DMS79 treated with DMSO at 0.1 percent for 48 hours (cell line): ENCODE measurements at places on chromosomes 5 and 9.

DNA sequence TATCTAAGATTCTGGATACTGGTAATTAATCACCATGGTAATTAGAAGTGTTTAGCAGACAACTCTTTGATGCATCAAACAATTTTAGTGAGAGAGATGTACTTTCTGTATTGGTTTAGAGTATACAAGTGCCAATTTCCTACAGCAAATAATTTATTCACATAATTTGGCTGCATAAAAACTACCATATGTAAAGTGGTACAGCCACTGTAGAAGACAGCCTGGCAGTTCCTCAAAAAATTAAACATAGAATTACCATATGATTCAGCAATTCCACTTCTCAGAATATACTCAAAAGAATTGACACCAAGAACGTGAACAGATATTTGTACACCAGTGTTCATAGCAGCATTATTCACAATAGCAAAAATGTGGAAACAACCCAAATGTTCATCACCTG lies 36.2 kb downstream of the PHAX start:
- DNase-seq, result no peak

DNA sequence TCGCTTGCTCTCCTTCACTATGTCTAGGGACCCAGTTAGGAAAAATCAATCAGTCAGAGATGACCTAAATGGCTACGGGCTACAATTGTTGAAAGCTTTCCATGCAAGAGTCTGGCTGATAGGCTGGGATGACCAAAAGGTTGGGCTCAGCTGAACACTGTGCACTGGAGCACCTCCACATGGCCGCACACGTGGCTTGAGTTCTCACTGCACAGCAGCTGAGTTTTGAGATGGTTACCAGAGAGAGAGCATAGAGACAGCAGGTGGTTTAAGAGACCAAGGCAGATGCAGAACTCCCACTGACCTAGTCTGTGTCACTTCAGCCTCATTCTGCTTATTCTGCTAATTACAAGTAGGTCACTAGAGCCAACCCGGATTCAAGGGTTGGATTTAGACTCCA lies 2354.8 kb upstream of the C9orf72 start:
- DNase-seq, result no peak

DNA sequence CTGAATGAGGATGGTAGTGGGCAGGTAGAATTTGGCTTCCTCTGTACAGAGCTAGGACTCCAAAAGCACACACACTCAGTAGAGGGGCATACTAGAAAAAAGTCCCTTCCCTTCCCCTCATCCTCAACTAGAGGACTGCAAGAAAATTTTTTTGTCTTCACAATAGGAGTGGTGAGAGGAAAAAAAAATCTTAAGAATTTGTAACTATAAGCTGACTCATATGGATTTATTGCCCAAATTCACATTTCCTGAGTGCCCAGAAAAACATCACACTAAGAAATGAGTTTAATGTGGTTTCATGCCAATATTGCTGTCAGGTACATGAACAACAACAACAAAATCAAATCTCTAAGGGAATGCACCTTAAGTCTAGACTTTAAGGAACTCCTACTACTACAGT lies 43.7 kb downstream of the RANBP6 start:
- DNase-seq, result no peak

DNA sequence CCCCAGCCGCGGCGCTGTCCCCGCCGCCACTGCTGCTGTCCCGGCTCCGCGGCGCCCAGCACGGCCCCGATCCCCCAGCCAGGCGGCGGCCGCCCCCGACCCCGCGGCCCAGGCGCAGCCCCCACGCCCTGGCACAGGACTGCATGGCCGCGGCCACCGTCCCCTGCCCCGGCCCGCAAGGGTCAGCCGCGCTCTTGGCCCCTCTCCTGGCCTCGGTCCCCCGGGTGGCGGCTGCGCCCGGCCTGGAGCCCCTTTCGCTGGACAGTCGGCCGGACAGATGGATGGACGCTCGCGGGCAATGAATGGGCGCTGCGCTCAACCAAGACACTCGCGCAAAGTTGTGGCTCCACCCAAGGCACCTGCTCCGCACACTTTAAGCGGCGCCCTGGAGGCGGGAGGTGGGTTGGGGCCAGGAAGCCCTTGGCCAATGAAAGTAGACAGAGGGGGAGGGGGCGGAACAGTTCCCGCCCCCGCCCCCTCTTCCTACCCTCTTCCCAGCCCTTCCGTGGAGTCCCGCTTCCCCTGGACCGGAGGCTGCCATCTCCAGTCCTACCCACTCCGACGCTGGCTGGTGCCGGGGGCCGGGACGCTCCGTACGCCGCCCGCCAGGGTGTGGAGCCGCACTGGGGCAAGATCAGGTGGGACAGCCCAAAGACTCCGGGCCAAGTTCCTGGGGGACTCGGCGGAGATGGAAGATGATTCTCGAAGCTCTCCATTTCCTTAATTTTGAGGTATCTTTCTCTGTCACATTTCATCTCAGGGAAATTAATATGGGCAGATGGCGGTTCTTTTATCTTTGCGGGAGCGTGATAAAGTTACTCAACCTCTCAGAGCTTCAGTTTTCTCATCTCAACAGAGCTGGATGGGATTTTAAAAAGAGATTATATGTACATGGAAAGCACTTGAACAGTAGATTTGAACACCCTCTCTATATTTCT lies at the start of gene GLDC:
Gene GLDC (minus strand): TSS at position 375 of the 938 bp plus-strand sequence. CDS start 230 bp downstream, at position 145.
- DNase-seq, result peak; percentile 77

DNA sequence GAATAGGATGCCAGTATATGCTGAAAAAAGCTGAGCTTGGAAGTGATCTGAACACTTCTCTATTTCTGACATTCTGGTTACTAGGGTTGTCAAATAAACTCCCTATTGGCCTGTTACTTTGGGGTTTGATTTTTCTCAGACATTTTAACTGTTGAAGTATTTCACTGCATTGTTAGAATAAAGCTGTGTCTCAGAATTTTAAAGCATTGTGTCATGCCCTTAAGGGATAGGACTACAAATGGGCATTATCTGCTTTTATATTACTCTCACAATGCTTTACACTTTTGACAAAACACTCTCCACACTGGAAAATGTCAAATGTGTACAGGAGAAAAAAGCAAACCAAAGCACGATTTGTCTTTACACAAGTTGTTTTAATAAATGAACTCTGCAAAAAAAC lies 16.8 kb upstream of the GPR21 start:
- no peak for DNase-seq

- no peak for DNase-seq
Measured at GRCh38 chr9:114487607-114488300, 17.5 kb downstream of the WHRN start.

DNA sequence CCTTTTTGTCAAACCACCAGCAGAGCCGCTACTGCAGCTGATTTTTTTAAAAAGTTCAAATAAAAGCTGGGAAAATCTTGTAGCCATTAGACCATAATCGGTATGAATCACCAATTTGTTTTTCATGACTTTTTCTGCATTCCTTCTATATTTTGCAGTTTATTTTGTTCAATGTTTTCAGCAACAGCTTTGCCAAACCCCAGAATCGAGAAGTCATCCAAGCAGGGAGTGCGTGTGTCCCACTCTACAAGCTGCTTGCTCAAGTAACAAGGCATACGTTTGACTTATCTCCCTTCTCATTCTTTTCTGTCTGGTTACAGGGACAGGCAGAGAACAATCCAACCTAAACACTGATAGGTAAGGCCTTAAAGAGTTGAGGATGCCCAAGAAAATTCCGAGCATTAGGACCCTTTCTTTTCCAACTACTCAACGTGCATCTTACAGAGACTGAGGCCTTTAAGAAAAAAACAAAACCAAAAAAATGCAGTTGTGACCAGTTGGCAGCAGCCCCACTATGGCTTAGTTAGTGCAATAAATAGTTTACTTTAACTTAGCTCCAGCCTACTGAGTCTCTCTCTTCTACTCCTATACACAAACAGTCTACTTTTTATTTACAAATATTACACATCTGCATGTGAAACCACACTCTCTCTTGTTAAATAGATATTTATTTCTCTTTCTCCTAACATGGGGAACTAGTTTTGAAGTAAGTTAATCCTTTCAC lies 134.7 kb upstream of the SLIT3 start:
- DNase-seq, result no peak

DNA sequence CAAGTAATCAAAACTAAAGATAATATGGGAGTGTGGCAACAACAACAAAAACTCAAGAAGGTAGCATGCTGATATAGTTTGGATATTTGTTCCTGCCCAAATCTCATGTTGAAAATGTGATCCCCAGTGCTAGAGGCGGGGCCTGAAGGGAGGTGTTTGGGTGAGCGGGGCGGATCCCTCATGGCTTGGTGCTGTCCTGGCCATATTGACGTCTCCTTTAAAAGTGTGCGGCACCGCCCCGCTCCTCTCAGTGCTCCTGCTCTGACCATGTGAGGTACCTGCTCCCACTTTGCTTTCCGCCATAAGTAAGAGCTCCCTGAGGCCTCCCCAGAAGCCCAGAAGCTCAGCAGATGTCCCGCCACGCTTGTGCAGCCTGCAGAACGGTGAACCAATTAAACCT lies 25.6 kb downstream of the MED27 start:
- DNase-seq, result peak; percentile 8

DNA sequence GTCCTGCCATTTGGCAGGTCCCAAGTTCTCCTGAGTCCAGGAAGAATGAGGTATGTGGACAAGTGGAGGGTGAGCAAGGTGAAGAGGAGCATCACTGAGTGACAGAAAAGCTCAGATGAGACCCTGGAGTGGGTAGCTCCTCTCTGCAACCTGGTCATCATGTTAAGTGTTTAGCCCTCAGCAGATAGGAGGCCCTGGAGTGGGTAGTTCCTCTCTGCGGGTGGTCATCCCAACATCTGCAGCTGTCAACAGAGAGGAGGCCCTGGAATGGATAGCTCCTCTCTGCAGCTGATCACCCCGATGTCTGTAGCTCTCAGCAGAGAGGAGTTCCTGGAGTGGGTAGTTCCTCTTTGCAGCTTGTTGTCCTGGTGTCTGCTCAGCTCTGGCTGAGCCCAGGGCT lies 48.4 kb downstream of the NDUFAF2 start:
- no peak for DNase-seq

DNA sequence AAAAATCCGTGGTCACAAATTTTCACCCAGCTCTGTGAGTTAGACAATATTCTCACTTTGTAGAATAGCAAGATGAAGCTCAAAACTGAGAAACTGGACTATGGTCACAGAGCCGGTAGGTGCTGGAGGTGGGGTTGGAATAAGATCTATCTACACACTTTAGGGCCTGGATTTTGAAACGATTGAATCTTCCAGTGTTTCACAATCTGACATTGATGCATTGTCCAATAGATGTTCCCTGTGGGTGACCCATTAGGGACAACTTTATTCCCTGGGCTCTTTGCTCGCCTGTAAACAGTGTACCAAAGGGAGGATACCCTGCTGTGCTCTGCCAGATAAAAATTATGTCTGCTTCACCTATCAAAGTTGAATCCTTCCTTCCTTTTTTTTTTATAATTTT lies 145.4 kb upstream of the MPDZ start:
- DNase-seq, result no peak

- no peak for DNase-seq
Measured at GRCh38 chr9:93099551-93100275, 3.7 kb downstream of the CARD19 start.

- DNase-seq, result no peak
Measured at GRCh38 chr9:98218562-98219363, 26.3 kb upstream of the CORO2A start.

DNA sequence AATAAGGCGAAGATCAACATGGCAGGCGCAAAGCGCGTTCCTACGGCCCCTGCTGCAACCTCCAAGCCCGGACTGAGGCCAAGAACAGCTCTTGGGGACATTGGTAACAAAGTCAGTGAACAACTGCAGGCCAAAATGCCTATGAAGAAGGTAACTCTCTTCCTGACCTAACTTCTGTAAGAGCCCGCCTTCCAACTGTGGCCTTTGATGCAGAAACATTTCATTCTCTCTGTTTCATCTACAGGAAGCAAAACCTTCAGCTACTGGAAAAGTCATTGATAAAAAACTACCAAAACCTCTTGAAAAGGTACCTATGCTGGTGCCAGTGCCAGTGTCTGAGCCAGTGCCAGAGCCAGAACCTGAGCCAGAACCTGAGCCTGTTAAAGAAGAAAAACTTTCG lies 979 bp downstream of the CCNB1 start:
- DNase-seq, result no peak

DNA sequence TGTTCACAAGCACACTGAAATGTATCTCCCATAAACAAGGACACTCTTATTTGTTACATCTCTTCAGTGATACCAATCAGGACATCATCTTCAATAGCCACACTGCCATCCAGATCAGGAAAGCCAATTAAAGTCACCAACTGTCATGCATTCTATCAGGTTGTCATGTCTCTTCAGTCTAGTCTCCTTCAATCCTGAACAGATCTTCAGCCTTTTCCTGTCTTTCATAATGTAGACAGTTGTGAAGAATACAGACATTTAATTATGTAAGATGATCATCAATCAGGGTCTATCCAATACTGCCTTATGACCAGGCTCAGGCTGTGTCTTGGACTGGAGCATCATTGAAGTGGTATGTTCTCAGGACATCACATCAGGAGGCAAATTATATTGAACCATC lies 419.8 kb upstream of the SMC2 start:
- DNase-seq, result no peak

GRCh38 chr5:108278285-108279240 lies 103.3 kb downstream of the FBXL17 start:
- DNase-seq, result no peak

- DNase-seq, result peak; percentile 40
Measured at GRCh38 chr9:20623021-20623747, 885 bp upstream of the MLLT3 start.

GRCh38 chr9:1217076-1217475 lies 166.9 kb downstream of the DMRT2 start:
- no peak for DNase-seq

- DNase-seq, result peak; percentile 31
Measured at GRCh38 chr9:129140397-129141065, 29.3 kb downstream of the PTPA start.

GRCh38 chr9:26326563-26326962 lies 566.0 kb downstream of the CAAP1 start:
- DNase-seq, result no peak

GRCh38 chr5:37876943-37877342 lies 37.1 kb upstream of the GDNF start:
- DNase-seq, result no peak

GRCh38 chr9:88313364-88314220 lies 74.7 kb upstream of the SPIN1 start:
- DNase-seq, result no peak

GRCh38 chr9:127578952-127579853 lies 32.9 kb upstream of the STXBP1 start:
- peak; percentile 40 for DNase-seq

GRCh38 chr9:37486616-37487548 lies 1.1 kb downstream of the POLR1E start:
- DNase-seq, result no peak
